ENCODE measurements at places on chromosomes 11 and 22.
A peak's percentile ranks its signal among the peaks of the same experiment; 100 is the strongest.

DNA sequence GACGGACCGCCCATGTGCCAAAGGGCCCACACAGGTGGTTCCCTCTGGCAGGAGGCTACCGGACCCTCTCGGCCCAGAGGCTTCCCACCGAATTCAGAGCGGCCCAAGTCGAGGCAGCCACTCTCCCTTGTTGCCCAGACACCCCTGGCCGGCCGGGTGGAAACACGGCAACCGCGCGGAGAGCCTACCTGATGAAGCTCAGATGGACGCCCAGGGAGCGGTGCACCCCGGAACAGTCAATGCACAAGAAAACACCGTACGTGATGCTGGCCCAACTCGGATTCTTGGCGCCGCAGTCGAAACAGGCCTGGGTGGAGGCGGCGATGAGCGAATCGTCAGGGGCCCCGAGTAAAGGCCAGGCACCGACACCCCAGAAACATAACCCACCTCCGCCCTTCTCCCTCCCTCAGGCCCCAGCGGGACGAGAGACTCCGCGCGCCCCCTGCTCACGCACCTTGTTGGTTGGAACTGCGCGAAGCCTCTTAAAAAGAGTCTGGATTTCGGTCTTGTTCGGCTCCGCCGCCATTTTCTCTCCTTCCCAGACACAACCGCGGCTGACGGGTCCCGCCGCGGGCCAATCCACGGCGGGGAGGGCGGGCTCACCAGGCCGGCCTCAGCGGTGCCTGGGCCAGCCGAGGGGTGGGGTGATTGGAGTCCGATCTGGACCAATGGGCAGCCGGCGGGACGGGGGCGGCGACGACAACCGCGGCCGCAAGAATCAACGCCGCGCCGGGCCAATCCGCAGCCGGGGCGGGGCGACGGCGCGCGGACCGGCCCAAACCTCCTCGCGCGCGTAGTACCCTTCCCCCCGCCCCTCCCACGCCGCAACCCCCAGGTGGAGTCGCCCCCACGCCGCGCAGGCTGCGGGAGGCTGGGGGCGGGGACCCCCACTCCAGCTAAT, at the start of gene ARFGAP2:
ARFGAP2 (minus strand) TSS at position 552 of the 901 bp plus-strand sequence; CDS start at position 526, 26 bp downstream.
- DNase-seq, result peak; percentile 95

DNA sequence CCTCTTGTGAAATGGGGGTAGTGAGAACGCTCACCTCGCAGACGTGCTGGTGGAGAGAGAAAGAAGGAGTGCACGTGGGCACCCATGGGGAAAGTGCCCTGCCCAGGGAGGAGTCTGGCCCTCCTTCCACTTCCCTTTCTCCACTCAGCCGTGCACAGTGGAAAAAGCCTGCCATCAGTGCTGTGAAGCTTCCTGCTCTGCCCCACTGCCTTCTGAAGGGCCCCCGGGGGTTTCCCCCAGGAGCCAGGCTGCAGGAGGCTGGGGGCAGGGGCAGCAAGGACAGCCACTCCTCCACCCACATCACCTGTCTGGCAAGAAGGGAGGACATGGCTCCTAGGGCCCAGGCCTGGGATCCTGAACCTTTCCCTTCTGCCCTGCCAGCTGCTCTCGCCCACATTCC, 7.6 kb downstream of the TP53I11 start:
- DNase-seq, result no peak

GRCh38 chr22:45897736-45898135, 79.2 kb downstream of the WNT7B start:
- no peak for DNase-seq

- no peak for DNase-seq
Observed at GRCh38 chr11:35090125-35090524, 48.8 kb upstream of the CD44 start.

DNA sequence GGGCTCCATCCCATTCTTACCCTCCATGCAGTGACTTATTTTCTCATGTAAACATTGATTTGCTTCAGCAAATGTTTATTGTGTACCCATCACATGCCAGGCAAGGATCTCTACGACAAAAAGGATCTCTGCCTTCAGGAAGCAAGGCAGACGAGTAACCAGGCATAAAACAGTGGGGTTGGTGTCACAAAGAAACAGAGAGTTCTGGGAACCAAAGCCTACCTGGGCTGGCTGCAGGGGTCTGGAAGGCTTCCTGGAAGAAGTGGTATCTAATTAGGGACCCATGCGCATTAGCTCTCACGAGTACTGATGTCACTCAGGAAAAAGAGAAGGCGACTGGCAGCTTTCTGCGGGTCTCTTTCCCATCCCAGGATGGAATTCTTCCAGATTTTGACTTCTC, 44.5 kb downstream of the KIAA1671 start:
- no peak for DNase-seq

- DNase-seq, result no peak
Observed at GRCh38 chr11:13127161-13127560, 118.0 kb downstream of the RASSF10 start.

GRCh38 chr11:86459682-86460460, 85.2 kb downstream of the CCDC81 start:
- peak; percentile 40 for DNase-seq

DNA sequence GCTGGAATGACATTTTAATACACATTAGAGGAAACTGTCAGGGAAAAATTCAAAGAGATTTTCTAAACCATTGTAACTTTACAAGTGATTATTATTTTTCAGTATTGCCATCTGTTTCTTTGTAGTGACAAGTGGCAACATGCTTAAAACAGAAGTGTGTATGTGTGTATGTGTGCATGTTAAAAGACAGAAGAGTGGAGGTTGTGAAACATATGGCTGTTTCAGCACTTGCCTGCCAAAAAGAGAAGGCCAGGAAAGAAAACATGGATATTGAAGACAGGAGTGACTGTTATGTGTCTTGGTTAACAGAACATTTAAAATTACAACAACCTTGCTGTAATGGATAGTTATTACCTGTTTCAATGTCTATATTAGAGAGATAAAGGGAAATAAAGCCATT, 24.3 kb upstream of the VWA5A start:
- no peak for DNase-seq

- DNase-seq, result no peak
Observed at GRCh38 chr22:20438427-20438677, 727 bp upstream of the SCARF2 start.

GRCh38 chr11:78432956-78433355, 15.3 kb upstream of the GAB2 start:
- no peak for DNase-seq

- DNase-seq, result no peak
Observed at GRCh38 chr11:76523786-76524436, 79.1 kb downstream of the EMSY start.

GRCh38 chr11:32779136-32779535, 15.3 kb downstream of the CCDC73 start:
- no peak for DNase-seq

DNA sequence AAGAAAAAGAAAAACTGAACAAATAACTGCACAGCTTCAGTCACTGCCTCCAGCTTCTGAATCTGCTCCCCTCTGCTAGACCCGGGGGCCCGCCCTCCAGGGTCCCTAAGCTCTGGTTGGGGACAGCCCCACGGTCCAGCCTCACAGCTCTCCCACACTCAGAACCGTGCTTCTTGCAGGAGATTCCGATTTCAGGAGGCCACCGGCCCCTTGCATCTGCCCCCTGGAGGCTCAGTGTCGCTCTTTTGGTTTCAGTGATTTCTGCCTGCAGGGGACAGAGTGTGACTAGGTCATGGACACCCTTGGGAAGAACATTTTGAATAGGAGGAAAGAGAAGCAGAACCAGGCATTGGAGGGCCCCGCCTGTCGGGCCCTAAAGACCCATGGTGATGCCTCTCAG, 23.1 kb upstream of the RPS3 start:
- no peak for DNase-seq

DNA sequence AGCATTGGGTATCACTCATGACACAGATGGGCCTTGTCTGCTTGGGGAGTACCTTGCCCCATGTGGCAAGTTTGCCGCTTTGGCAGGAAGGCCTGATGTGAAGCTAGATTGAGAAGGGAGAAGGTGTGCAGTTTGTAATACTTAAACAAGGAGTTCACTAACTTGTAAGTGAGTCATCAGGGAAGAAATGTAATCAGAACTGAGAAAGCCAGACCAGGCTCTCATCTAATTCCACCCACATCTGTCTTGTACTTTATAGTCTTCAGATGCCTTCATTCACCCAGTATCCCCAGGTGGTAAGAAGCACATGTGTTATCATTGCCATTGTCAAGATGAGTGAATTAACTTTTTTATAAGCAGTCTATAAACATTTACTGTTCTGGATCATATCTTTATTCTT, 116.0 kb upstream of the DDI1 start:
- no peak for DNase-seq

DNA sequence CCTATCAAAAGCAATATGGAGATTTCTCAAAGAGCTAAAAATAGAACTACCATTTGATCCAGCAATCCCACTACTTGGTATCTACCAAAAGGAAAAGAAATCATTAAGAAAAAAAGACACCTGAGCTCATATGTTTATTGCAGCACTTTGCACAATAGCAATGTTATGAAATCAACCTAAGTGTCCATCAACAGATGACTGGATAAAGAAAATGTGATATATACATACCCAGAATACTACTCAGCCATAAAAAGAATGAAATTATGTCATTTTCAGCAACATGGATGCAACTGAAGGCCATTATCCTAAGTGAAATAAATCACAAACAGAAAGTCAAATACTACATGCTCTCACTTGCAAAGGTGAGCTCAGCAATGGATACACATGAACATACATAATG, 1565.5 kb upstream of the RAG2 start:
- DNase-seq, result no peak

- DNase-seq, result no peak
Observed at GRCh38 chr22:31715147-31715778, 34.7 kb downstream of the PRR14L start.

- no peak for DNase-seq
Observed at GRCh38 chr22:20206709-20207215, 55.9 kb upstream of the CCDC188 start.

- no peak for DNase-seq
Observed at GRCh38 chr22:32777987-32778386, 23.5 kb upstream of the TIMP3 start.

GRCh38 chr22:43274595-43275240, 68.5 kb downstream of the SCUBE1 start:
- no peak for DNase-seq

- no peak for DNase-seq
Observed at GRCh38 chr11:2136209-2136951, 2.8 kb downstream of the IGF2 start.

DNA sequence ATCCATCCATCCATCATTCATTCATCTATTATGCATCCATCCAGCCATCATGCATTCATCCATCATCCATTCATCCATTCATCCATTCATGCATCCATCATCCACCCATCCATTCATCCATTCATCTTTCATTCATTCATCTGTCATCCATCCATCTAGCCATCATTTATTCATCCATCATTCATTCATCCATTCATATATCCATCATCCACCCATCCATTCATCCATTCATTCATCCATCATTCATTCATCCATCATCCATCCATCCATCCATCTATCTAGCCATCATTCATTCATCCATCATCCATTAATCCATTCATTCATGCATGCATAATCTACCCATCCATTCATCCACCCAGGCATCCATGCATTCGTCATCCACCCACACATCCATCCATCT, 1450.3 kb downstream of the TBC1D22A start:
- DNase-seq, result no peak

DNA sequence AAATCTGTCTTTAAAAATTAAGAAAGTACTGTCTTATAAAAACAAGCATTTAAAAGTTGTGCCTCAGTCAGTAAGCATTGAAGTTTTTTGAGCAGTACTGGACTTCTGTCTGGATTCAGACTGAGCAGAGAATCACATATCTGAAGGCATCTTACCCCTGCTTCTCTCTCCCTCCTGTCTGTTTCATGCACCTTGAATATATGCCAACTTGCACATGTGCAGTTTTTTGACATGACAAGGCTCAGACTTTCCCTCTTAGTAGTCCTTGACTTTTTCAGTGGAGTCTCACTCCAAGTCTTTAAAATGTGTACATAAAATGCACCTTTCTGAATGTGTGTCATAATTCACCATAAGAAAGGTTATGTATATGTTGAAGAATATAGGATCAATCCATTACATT, 19.8 kb downstream of the SPECC1L start:
- DNase-seq, result no peak

DNA sequence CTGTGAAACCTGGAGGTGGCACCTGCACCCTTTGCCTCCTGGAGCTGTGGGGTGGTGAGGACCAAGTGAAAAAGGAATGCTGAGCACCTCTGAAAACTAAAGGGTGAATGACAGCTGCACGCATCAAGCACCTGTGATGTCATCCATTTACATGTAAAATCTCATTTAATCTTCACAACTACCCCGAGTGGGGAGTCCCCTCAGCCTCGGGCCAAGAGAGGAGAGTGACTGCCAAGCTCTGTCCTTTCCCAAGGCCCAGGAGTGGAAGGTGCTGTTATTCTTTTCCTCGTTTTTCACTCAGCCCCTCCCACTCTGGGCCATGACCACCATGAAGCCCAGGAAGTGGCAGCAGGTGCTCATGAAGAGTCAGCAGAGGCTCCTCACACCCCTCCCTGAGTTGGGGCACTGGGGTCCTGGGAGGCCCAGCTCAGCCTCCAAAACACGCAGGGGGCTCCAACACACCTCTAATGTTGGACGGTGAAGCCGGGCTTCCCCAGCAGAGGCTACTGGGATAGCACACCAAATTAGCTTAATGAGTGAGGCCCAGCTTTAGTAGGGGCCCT, 35.7 kb downstream of the NECTIN1 start:
- no peak for DNase-seq

GRCh38 chr11:29217901-29218300, 798.9 kb downstream of the KCNA4 start:
- no peak for DNase-seq

DNA sequence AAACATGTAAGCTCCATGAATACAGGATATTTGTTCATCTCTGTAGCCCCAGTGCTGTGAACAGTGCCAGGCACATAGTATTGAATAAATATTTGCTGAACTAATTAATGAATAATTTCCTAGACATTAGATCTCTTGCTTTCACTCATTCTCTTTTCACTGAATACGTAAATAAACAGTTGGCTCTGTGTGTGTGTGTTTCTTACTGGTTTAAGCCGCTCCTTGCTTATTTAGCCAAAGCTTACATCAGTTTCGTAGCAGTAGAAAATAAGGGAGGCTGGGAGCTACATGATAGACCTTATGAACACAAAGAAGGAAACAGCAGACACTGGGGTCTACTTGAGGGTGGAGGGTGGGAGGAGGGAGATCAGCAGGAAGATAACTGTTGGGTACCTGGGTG, 17.2 kb downstream of the KREMEN1 start:
- no peak for DNase-seq

GRCh38 chr11:109788948-109789490, 304.2 kb upstream of the ZC3H12C start:
- no peak for DNase-seq

DNA sequence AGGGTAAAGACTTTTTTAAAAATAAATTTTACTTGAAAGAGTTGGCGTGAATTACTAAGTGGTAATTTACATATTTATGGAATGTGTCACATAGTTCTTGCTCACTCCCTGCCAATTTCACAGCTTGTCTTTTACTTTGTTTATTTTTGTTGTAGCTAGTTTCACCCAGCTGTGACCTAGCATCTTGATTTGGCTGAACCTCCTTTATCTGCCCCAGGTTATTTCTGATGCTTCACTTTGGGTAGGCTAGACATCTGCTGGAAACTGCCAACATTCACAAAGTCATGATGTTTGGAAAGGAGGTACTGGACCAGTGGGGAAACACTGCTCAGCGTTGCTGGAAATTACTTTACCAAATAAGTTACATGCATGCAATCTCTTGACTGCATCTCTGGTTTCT, 1676.0 kb upstream of the RAG2 start:
- DNase-seq, result no peak

GRCh38 chr11:57402188-57403002, 11.9 kb upstream of the PRG2 start:
- no peak for DNase-seq

GRCh38 chr11:44430140-44430539, 120.2 kb upstream of the ALX4 start:
- DNase-seq, result no peak

All from NT2/D1 (cell line).